ENCODE measurements at places on chromosomes 5 and 9. TPM values are rescaled to one million over a fixed set of nuclear protein-coding genes. Genes with fewer than 3 reads are reported as not detected.

GRCh38 chr5:107370396-107370968 is 300.3 kb downstream of the EFNA5 start:
- no peak for DNase-seq

DNA sequence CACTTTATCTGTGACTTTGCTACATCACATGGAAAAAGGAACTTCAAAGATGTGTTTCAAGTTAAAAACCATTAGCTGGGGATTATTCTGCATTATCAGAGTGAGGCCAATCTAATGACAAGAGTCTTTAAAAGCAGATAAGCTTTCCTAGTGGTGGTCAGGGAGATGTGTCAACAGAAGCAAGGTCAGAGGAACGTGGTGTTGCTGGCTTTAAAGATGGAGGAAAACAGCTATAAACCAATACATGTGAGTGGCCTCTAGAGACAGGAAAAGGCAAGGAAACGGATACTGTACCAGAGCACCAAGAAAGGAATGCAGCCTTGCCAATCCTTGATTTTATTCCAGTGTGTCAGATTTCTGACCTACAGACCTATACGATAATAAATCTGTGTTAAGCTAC is 204.2 kb downstream of the TAF11L14 start:
- DNase-seq, result no peak

ADAMTSL1 gene
- 45.4 TPM for total RNA-seq

- no peak for DNase-seq
Observed at GRCh38 chr9:126063326-126063725, 263.3 kb upstream of the MVB12B start.

FOXE1 gene
- total RNA-seq, result 48.5 TPM

DNA sequence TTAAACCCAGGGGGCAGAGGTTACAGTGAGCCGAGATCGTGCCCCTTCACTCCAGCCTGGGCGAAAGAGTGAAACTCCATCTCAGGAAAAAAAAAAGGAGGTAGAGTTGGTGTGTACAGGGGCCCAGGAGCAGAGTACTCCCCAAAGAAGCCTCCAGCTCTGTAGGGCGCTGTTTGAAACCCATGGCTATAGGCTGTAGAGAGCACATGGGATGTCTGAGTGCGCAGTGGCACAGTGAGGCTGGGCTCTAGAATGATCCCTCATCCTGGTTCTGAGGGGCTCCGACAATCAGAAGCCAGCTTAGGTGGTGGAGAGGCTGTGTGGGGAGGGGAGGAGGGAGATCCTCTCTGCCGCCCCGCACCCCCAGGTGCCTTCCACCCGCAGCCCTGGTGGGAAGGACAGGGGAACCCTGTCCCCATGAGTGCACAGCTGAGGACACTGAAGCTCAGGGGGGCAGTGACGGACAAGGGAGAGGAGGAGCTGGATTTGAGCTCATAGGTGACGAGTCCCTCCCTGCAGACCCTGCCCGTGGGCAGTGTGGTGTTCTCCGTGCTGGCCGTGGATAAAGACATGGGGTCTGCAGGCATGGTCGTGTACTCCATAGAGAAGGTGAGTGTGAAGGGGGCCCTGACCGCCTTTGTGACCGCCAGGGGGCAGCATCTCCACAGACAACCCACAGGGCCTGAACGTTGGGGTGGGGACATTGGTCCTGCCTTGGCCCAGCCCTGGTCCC is 24.6 kb downstream of the CDHR2 start:
- peak; percentile 5 for DNase-seq

ADGRV1 gene
- total RNA-seq, result not detected

GRCh38 chr5:101543780-101544179 is 640.7 kb upstream of the ST8SIA4 start:
- no peak for DNase-seq

- peak; percentile 52 for DNase-seq
Observed at GRCh38 chr9:35748858-35749514, at the start of the genes GBA2 and RGP1. Gene GBA2 (minus strand): TSS chr9:35749228. CDS start chr9:35748704, 524 bp downstream. Gene RGP1 (plus strand): TSS chr9:35749287. CDS start chr9:35749756, 469 bp downstream.

GRCh38 chr5:87127956-87128687 is 139.6 kb upstream of the RASA1 start:
- peak; percentile 27 for DNase-seq

GRCh38 chr9:2722715-2723114 is 5.4 kb downstream of the KCNV2 start:
- DNase-seq, result peak; percentile 70

OCLN gene
- total RNA-seq, result 0.85 TPM

GRCh38 chr5:151264113-151264512 is 11.1 kb downstream of the GM2A start:
- peak; percentile 57 for DNase-seq

- DNase-seq, result no peak
Observed at GRCh38 chr9:111000202-111000601, 38.1 kb downstream of the LPAR1 start.

- no peak for DNase-seq
Observed at GRCh38 chr5:76469656-76470290, 66.7 kb downstream of the IQGAP2 start.

DNA sequence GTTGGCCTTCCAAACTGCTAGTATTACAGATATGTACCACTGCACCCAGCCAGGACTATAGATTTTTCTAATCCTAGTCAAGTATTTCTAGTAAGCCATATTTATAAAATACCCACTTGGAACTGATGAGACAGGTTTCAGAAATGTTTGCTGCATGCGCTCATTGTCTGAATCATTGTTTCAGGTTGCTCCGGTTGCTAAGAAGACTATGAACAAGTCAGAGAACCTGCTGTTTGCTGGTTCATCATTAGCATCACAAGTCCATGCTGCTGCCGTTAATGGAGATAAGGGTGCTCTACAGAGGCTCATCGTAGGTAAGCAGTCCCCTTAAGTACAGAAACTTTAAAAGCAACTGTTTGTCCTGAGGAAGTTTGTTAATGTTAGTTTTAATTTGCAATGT is 5.3 kb downstream of the INVS start:
- peak; percentile 68 for DNase-seq

- DNase-seq, result peak; percentile 55
Observed at GRCh38 chr5:10145923-10146401, 103.7 kb downstream of the ATPSCKMT start.

GRCh38 chr5:158977642-158978041 is 122.1 kb downstream of the EBF1 start:
- DNase-seq, result no peak

GRCh38 chr5:158967541-158967940 is 132.2 kb downstream of the EBF1 start:
- DNase-seq, result peak; percentile 1

DNA sequence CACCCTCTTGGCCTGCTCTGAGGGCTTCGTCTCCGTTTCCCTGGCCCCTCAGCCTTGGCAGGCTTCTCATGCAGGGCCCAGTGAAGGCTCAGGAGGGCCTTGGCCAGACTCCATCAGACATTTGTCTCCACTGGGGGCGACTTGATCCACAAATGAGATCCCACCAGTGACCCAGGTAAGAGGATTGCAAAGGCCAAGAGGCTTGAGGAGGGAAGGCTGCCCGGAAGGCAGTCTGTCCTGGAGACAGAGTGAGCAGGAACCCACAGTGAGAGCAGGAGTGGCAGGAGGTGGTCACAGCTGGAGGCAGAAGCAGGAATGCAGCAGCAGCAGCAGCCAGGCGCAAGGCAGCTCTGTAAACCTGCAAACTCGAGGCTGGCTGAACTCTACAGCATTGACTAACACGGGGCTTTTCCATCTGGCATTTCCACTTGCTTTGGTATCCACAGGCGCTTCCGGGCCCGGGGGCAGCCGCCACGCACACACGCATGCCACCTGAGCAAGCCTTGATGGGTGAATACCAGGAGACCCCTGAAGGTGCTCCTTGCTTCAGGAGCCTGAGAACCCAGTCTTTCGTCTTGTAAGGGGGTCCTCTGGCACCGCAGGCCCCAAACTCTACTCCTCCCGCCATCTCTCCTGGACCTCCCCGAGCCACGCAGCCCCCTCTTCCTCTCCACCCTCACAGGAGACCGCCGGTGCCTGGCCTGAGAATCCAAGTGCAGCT is 14.7 kb downstream of the MGAT1 start:
- no peak for DNase-seq

Measured in HFFc6 (cell line).